Cerebellar cortex (tissue), 1 donor: ENCODE measurements at places on chromosomes 12 and 14.

- DNase-seq, result no peak
These were observed 165.1 kb downstream of the DAD1 start for GRCh38 chr14:22423958-22424357.

DNA sequence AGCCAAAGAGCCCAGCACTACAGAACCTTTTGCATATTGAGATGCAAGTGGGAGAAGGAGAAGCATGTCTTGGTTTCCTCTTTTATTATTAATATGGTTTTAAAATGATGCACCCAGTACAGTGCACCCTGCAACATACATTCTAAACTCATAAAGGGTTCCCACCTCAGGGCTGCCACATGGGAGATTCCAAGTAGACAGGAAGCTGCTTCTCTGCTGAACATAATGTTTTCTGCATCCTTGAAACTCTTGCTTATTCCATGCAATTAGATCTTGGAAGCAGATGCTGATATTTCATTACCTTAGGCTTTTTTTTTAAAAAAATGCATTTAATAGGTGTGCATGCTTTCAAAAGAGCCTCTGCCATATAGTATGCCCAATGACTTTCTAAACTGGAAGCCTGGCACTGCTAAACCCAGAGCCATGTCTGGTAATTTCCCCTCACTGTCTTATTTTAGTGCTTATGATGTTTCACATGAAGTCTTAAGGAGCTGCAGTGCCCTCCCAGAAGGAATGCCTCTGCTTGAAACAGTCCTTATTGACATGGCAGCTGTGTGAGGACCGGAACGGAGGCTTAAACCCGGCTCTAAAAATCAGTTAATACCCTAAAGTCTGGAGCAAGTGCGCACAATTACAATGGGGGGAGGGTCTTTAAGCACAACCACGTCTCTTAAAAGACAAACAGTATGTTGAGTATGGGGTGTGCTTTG is 2.0 kb upstream of the SIX1 start:
- DNase-seq, result no peak

DNA sequence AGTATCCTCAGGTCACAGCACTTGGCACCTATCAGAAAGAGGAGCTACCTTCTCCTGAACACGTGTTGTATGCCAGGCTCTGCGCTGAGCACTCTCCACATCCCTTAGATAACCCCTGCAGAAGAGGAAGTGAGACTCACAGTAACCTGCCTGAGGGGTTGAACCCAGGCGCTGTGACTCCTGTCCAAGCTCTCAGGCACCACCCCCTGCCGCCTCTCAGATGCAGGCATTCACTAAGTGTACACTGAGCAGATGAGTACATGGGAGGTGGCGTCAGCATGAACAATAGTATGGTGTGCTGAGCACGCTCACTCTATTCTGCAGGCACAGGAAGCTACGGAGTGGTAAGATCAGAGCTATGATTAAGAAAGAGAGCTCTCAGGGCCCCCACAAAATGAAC is 21.0 kb upstream of the RIC8B start:
- no peak for DNase-seq

DNA sequence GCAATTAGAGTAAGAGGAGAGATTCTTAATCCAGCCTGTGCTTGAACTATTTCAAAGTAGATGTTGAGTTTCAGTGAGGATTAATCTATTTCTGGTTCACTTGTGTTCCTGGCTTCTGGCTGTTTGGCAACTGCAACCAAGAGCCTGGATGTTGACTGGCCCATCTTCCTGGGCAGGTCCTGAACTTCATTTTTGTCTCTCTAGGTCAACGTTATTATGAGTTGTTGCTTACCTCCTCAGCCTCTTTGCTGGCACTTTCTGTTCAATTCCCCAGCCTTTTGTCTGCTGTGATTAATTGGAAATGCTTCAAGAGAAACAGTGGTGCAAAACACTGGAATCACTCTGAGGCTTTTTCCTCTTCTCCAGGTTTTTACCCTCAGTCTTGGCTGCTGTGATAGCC is 56.8 kb downstream of the TMEM132D start:
- no peak for DNase-seq

- DNase-seq, result no peak
These were observed 44.9 kb upstream of the GAS2L3 start for GRCh38 chr12:100528471-100529127.

- no peak for DNase-seq
These were observed 25.5 kb downstream of the SERPINA11 start for GRCh38 chr14:94427016-94427613.

- DNase-seq, result no peak
These were observed 10.0 kb downstream of the SPRING1 start for GRCh38 chr12:116727891-116728290.

GRCh38 chr12:53223389-53224060 is 8.5 kb downstream of the RARG start:
- no peak for DNase-seq

- no peak for DNase-seq
These were observed 15.3 kb downstream of the COL2A1 start for GRCh38 chr12:47989023-47989417.

DNA sequence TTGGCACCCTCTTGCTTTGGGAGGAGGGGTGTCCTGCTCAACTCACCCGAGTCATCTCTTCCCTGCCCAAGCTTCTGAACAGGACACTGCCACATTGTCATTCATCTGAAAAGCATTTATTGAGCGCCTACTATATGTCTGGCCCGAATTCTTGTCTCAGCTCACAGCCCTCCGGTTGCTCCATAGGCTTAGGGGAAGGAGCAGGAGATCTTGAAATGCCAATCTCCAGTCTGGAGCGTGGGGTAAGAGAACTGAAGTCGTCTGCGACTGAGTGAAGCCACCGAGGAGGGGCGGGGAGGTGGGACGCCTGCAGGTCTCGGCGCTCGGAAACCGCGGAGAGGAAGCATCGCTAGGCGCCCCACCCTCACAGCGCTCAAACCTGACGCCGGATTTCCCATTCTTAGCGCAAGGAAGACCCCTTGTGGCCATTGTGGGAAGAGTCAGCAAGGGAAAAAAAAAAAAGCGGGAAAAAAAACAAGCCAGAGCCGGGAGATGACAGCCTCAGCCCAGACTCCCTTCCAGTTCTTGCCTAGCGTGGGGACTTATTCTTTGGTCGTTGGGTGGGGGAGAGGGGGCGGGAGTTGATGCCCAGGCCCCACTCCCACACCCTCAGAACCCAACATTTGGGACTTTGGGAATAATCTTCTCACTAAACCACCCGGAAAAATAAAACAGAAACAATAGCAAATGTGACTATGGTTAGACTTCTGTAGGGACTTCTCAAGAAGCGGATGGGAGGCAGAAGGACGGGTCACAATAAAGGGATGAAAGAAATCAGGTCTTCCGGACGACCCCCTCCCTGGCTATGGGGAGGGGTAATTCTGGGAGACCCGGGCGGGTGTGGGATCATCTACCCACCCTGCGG is 28.2 kb upstream of the SMUG1 start:
- peak; percentile 93 for DNase-seq

DNA sequence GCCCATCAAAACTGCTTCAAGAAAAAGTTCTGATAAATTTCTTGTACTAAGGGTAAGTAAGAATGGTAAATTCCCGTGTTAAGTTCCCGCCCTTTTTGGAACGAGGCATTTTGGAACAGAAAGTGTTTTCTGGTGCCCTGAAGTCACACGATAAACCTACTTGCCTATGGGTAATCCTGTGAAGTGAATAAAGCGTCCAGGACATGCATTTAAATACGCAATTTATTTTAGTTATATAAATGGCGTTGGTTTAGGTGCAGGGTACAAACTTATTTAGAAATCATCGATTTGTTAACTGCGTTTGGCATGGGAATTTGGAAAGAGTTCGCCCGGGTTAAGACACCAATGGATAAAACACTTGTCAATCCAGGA is 715 bp upstream of the RAP1B start:
- peak; percentile 52 for DNase-seq

DNA sequence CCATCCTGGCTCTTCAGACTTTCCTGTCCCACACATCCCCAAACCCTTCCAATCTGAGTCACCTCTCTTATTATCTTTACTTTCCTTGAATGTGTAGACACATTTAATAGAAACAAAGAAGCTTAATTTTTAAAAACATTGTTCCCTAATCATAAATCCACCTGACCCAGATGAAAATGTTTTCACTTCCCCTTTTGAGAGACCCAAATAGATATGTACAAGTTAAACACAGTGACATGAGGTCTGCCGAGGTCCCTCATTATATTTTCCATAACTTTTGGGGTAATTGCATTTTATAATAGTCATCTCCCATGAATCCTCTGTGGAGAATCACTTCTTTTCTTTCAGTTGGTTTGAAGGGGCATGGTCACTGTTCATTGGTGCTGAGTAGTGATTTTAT is 191.1 kb downstream of the GRIN2B start:
- DNase-seq, result no peak

- no peak for DNase-seq
These were observed 100.7 kb upstream of the SLC38A4 start for GRCh38 chr12:46926526-46926925.

GRCh38 chr12:92759634-92760268 is 57.0 kb downstream of the PLEKHG7 start:
- no peak for DNase-seq

DNA sequence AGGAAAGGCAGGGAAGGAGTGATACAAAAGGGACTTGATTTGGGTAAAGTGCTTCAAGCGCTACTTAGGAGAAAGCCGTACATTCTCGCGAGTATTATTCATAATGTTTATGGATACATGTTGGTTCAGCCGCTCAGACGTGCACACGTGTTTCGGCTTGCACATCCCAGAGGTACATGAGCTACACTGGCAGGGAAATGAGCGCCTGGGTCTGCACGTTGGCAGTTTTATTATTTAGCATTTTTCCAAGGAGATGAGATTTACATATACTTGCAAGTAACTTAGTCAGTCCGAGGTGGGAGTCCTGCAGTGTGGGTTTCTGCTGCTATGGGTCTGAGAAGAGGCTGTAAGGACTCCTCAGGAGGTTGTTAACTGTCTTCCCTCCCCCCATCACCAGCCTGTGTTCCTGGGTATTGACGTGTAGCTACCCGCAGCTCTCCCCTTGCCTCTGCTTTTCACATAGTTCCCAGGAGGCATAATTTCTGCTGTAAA is 1.5 kb downstream of the PRKCH start:
- DNase-seq, result no peak

GRCh38 chr14:56295743-56296142 is 177.5 kb downstream of the PELI2 start:
- DNase-seq, result no peak

GRCh38 chr14:97806891-97807290 is 1009.7 kb downstream of the VRK1 start:
- DNase-seq, result no peak

GRCh38 chr12:106149096-106149784 is 10.5 kb upstream of the NUAK1 start:
- peak; percentile 51 for DNase-seq

DNA sequence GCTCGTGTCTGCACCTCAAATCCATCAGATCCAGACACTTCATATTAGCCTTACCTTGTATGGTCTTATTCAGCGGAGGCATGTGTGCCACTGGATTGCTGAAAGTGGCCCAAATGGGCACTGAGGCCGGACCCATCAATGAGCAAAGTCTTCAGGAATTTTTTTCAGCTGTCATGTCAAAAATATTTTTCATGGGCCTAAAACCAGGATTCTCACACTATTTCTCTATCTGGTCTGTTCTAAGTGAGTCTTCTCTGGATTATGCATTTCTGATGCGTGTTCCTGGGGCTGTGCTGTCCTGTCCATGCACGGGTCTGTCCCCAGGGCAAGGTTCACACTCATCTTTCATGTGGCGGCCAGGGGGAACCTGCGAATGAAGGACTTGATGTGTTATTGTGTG is 94.6 kb downstream of the KCNA5 start:
- no peak for DNase-seq

- no peak for DNase-seq
These were observed 95.6 kb upstream of the DNM1L start for GRCh38 chr12:32583534-32583933.

GRCh38 chr12:47216150-47216677 is 136.5 kb upstream of the AMIGO2 start:
- no peak for DNase-seq

DNA sequence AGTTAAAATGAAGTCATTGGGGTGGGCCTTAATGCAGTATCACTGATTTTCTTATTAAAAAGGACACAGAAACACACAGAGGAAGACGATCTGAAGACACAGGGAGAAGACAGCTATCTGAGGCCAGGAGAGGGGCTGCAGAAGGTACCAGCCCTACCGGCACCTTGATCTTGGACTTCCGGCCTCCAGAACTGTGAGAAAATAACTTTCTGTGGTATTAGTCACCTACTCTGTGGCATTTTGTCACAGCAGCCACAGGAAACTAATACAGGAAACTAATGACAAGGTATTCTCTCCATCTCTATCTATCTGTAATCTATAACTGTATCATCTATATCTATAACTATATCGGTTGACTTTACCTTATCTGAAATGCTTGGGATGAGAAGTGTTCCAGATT is 1149.5 kb downstream of the BCL11B start:
- no peak for DNase-seq

GRCh38 chr12:125387206-125387605 is 322.0 kb downstream of the AACS start:
- no peak for DNase-seq

DNA sequence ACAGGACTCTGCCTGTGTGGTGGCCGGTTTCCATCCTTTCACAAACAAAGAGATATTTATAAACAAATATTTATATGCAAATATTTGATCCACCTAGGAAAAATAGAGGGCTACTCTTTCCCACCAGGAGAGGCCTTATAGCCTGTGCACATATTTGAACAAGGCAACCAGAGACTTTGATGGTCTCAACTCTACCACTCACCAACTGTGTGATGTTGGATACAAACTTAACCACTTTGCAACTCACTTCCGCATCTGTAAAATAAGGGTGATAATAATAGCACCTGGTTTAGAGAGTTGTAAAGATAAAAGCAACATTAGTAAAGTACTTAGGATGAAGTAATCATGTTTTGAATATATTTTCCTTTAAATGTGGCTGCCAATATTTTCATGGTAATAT is 1.5 kb upstream of the CLEC12A start:
- no peak for DNase-seq

GRCh38 chr12:77630344-77630743 is 200.3 kb upstream of the NAV3 start:
- no peak for DNase-seq
